Glomerular endothelial cell (primary cell): ENCODE measurements at places on chromosomes 6 and 20. TPM values are rescaled to one million over a fixed set of nuclear protein-coding genes. Genes with fewer than 3 reads are reported as not detected.

DNA sequence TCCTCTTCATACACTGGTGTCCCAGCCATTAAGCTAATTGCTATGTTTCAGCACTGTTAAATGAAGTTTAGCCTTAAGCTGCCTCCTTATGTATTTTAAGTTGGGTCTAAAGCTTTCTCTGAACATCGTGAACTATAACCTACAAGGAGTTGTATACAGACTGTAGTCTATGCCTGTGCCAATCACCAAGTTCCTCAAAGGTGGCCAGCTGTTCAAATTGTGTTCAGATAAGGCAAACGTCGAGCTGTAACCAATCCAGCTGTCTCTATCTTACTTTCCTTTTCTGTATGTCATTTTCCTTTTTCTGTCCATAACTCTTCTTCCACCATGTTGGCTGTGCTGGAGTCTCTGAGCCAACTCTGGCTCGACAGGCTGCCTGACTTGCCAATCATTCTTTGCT lies 199.6 kb downstream of the OGFRL1 start:
- DNase-seq, result no peak

- DNase-seq, result no peak
These were observed 95.5 kb downstream of the SNAP91 start for GRCh38 chr6:83613378-83613777.

DNA sequence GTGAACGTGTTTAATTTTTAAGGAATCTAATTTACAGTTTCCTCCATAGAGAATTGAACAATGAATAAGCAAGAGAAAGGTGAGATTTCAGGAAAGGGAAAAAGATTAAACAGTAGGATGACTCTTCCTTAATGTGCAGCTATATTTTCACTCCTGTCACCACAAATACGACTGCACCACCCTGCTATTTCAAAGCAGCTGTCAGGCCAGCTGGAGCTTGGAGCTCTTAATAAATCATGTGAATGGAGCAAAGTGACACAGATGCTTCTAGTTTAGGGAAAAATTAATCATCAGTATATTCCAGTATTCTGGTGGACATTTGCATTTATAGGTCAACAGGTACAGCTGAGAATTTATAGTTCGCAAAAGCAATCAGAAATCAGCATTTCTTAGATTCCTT lies 56.5 kb upstream of the PKIB start:
- no peak for DNase-seq

Gene SPTLC3
- total RNA-seq, result 0.15 and 0.64 TPM in 2 replicates

Gene RPS21
- total RNA-seq, result 1,159 and 2,475 TPM in 2 replicates

Gene THBD
- 20.7 and 33.1 TPM in 2 replicates for total RNA-seq

GRCh38 chr20:21291026-21291425 lies 12.1 kb upstream of the XRN2 start:
- no peak for DNase-seq

GRCh38 chr6:2915150-2915549 lies 12.0 kb upstream of the SERPINB9 start:
- DNase-seq, result no peak
